ENCODE measurements at places on chromosomes 6 and 20.
A peak's percentile ranks its signal among the peaks of the same experiment; 100 is the strongest.

DNA sequence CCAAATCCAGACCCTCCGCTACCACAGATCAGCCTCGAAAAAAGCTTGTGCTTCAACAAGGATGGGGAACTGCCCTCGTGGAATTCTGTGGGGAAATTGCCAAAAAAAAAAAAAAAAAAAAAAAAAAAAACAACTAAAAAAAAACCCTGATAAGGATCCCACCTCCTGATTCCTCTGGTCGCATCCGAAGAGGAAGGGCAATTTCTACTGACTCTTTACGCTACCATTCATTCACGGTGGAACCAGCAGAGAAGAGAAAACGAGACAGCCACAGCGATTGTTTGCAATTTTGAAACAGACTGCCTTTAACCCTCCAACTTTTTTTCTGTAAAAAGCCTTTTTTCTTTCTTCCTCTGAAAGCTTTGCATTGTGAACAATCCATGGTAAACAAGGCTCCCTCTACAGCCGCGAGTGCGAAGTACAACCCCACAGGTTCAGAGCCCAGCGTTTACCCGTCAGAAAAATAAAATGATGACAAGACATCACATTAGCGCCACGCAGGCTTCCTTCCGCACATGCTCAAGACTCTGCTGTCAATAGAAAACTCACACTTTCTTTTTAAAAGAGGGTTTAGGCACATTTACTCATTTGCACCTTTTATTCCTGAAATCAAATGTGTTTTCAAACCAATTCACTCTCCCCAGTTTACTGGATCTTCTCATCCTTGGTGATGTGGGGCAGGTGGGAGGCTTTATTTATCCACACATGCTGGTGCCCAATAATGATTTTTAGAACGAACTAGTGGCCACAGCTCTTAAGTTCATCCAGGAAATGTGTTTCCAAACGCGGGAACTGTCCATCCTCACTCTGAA, 100.0 kb downstream of the NOL4L start:
- DNase-seq, result peak; percentile 91

- DNase-seq, result peak; percentile 59
These were observed 31.9 kb downstream of the NSFL1C start for GRCh38 chr20:1434571-1435336.

- DNase-seq, result no peak
These were observed 120.4 kb downstream of the KHDC1L start for GRCh38 chr6:73104921-73105320.

DNA sequence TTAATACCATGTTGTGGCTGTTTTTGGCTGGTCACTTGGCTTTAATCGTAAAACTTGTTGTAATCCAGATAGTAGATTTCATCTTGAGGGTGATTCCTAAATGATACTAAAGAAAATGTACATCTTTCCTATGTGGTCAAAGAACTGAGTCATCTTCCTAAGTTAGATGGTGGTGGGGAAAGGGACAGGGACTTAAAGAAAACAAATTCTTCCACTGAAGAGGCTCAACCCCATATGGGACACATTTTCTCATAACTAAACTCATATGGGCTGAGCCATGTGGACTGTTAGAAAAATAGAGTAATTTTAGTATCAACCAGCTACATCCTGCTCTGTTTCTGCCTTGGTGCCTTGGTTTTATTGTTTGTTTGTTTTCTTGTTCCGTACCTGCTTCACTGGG, 155.8 kb downstream of the TSHZ2 start:
- no peak for DNase-seq

DNA sequence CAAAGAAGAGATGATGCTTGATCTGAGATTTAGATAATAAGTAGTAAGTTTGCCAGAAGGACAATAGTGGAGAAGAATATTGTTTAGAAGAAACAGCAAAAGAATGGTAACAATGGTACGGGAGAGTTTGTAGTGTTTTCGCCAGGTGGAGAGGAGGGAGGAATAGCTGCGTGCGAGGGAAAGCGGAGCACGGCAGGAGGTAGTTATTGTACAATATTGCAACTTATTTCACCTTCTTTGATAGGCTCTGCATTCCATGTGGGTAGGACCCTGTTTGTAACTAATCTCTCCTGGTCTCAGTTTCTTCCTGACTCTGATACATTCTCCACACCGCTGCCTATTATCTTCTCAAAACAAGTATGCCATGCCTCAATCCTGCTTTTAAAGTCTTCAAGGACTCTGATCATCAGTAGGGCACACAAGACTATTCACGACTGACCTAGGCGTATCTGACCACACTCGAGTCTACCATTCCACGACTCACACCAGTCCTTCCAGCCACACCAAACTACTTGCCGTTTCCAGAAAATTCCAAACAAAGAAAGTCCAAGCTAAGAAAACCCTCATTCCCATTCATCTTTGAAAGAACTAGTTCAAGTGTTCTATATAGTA, 1.1 kb downstream of the PPIL4 start:
- DNase-seq, result peak; percentile 46

DNA sequence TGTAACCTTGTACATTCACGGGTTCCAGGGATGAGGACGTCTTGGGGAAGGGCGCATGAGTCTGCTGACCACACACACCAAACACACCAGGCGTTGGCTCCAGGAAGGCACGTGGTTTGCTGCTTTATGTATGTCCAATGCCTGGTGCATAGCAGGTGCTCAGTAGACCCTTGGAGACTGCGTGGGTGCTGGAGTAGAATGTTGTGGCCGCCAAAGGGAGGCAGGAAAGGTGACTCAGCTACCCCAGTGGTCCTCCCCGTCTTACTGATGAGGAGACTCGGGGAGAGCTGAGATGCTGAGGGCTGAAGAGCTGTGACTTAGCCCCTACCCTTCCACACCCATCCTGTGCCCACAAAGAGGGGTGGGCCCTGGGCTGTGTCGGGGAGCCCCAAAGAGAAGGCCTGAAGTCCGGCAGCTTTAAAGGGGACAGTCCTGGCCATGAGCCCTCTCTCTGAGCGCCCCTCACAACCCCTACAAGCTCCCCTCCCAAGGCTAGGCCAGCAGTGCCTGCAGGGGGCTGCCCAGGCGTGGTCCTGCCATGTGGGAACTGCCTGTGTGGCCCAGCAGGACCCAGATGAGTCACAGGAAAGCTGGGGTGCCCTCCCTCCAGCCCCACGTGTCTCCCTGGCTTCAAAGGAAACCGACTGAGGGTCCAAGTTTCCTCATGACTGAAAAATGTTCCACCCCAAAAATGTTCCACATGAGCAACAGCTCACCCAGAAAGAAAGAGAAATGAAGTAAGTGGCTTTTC, 28.0 kb upstream of the PTGIS start:
- DNase-seq, result peak; percentile 31

- no peak for DNase-seq
These were observed 165.0 kb downstream of the PDE7B start for GRCh38 chr6:136016228-136017225.

- DNase-seq, result no peak
These were observed 11.4 kb downstream of the GPX5 start for GRCh38 chr6:28537065-28537464.

- DNase-seq, result peak; percentile 86
These were observed 87.7 kb downstream of the CDH22 start for GRCh38 chr20:46220455-46221207.

GRCh38 chr20:14544688-14545087, 207.3 kb upstream of the FLRT3 start:
- no peak for DNase-seq

DNA sequence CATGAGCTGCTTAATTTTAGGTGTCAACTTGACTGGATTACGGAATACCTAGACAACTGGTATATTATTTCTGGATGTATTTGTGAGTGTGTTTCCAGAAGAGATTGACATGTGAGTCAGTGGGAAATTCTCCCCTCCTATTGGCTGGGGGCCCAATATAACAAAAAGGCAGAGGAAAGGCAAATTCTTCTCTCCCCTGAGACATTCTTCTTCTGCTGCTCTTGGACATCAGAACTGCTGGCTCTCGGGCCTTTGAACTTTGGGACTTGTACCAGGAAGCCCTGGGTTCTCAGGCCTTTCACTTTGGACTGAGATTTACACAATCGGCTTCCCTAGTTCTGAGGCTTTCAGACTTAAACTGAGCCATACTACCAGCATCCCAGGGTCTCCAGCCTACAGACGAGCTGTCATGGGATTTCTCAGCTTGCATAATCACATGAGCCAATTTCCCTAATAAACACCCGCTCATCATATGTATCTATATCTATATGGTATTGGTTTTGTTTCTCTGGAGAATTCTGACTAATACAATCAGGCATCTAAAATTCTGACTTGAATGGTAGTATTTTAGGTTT, 7.6 kb upstream of the BTN3A3 start:
- no peak for DNase-seq

DNA sequence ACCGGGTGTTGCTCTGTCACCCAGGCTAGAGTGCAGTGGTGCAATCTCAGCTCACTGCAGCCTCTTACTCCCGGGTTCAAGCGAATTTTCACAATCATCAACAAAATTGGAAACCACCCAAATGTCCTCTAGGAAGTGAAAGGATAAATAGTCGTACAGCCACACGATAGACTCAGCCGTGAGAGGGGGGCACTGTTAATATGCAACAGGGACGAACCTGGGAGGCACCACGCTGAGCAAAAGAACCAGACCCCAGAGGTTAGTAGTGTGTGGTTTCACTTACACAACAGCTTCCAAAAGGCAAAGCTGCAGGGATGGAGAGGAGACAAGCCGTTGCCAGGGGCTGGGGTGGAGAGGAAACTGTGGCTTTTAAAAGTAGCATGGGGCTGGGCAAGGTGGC, 30.1 kb upstream of the NTSR1 start:
- no peak for DNase-seq

- DNase-seq, result no peak
These were observed 80.7 kb downstream of the C6orf52 start for GRCh38 chr6:10613723-10614122.

DNA sequence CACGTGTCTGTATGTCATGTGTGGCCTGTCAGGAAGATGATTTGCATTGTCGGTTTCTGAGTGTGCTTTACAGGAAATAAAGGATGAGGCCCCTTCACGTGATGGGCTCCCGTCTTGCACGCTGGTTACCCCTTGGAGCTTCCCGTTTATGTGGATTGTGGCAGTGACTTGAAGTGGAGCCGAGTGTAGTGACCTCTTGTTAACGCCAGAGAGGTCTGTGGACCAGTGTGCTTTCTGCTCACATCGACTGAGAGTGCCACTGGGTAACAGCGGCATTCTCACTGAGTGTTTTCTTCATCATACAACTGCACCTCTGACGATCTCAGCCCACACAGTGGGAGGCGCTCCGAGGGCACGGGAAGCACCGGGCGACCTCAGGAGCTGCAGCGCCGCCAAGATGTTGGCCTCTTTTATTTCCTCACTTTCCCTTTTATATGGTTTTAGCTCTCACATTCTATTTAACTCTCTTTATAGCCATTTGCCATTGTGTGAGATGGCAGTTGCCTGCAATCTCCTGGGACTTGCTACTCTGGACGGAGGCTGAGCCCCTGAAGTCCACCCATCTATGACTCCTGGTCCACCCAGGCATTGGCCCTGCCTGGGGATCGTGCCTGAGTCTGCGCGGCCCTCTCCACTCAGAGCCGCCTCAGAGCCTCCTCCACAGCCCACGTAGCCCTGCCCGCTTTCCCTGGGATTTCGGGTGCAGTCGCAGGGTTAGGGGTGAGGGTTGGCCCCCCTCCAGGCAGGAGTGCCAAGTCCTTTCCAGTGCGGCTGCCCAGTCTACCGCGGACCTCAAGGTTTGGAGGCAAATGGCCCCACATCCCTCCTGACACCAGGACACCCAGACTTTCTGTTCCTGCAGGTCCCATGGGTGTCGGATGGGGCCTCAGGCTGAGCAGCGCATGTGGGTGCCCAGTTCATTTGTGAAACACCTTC, 238.9 kb downstream of the ERMARD start:
- peak; percentile 63 for DNase-seq

GRCh38 chr6:139580592-139581484, 206.4 kb upstream of the CITED2 start:
- DNase-seq, result no peak

GRCh38 chr20:13610184-13610583, 28.5 kb downstream of the TASP1 start:
- DNase-seq, result peak; percentile 71

- no peak for DNase-seq
These were observed 5.9 kb upstream of the LPIN3 start for GRCh38 chr20:41334443-41335421.

DNA sequence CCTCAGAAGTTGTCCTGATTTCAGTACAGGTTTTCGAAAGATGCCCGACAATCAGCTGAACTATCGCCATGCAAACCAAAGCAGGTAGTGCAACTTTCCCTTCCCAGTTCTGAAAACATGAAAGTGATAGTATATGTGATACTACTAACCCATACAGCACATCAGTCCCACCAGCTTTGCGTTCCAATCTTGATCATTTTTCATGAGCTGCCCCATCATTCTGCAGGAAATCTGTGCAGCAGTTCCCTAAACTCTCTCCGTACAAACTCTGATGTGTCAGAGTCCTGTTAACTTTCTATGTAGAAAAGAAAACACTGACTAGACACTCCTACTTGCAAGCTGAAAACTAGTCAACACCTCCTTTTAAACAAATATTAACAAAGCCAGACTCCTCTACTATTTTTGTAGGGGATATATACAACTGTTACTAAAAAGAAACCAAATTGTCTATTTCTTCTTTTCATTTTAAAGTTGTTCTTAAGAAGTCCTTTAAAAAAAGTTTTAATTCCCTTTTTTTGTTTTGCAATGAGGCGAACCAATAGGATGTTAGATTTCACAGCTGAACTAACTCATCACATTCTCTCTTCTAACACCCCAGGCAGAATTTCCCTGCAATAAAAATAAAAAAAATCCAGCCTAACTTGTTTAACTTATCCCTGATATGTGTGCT, 99.6 kb upstream of the DST start:
- DNase-seq, result no peak

DNA sequence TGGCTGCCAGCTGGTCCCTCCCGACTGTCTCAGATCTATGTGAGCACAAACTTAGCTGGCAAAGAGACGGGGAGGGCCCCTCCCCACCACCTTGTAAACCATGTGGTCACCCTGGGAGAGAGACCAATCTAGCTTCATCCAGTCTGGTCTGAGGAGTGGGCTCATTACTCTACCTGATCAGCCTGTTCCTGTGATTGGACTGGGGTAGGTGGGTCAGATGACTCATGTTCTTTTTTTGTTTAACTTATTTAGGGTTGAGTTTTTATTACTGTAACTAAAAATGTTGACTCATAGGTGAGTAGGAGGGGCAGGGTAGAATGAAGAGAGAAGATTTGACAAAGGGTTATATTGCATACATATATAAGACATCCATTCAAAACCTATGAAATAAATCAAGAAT, 4.7 kb downstream of the GSTA4 start:
- DNase-seq, result no peak

- DNase-seq, result no peak
These were observed 29.5 kb downstream of the TOP1 start for GRCh38 chr20:41057999-41058673.

DNA sequence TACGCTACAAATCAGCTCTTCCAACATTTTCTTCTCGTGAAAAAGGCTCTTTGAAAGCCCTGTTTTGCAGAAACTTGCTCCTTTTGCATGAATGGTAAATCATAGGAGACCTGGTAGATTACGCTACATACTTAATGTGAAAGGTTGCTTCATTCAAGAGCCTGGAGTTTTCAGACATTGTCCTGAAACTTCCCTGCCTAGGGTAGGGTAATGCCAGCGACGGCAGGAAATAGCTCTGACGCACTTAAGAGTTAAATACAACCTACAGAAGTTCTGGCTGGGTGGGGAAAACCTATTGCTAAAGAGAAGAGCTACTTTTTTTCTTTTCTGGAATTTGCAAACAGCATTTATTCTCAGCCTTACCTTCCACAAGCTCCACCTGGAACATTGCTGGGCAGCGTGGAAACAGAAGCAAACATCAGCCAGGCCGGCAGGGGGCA, 144.5 kb downstream of the LPA start:
- DNase-seq, result peak; percentile 69

- DNase-seq, result no peak
These were observed 50.9 kb upstream of the CCDC28A start for GRCh38 chr6:138722425-138723371.
